AG09309 (cell line): ENCODE measurements at places on chromosomes 13 and 19.

- DNase-seq: no peak
Measured at GRCh38 chr13:113029487-113030258, 60.7 kb downstream of the MCF2L start.

DNA sequence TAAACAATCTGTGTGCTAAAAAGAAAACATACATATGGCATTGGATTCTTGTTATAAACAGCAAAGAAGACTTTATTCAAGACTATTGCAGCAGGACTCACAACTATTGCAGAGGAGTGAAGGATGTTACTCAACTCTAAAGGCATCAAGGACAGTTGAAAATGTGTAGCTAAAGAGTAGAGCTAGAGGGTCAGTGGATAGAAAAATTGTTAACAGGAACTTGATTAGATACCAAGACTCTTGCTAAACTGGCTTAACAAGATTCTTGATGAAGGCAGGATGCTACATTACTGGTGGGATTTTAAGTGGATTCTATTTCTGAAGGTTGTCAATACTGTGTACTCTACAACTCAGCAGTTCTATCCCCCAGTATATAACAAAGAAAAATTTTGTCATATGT is 1183.3 kb downstream of the SLITRK1 start:
- no peak for DNase-seq

DNA sequence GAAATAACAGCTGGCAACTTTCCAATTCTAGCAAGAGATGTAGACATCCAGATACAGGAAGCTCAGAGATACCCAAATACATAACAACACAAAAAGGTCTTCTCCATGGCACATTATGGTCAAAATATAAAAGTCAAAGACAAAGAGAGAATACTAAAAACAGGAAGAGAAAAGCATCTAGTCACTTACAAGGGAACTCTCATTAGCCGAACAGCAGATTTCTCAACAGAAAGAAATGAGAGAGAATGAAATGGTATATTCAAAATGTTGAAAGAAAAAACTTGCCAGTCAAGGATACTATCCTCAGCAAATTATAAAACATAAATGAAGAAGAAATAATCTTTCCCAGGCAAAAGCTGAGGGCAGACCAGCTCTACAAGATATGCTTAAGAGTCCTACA is 12.4 kb downstream of the ZNF780A start:
- DNase-seq: no peak

DNA sequence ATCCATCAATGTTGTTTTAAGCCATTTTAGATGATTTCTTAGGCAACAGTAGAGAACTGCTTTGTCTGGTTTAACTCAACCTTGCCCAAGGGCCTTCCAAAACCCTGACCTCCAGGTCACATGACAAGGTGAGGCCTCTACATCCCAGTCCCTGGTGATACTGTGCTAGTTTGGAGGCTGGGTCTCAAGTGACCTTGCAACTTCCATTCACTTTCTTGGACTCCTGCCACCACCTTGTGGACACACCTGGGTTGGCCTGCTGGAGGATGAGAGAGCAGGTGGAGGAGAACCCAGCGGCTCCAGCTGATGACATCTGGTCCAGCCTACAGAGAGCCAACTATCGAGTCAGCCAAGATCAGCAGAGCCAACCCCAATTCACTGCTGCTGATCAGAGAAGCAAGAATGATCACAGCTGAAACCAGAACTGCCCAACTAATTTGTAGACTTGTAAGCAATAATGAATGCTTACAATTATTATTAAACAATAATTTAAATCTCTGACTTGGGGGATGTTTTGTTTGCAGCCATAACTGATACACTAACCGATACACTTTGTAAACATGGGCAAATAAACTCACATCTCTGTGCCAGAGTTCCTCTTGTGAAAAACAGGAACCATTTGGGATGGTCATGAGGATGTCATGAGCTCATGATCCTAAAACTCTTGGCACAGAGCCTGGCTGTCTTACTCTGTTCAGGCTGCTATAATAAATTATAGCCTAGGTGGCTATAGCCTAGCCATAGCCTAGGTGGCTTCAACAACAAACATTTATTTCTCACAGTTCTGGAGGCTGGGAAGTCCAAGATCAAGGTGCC is 11.5 kb downstream of the FAM187B start:
- no peak for DNase-seq

DNA sequence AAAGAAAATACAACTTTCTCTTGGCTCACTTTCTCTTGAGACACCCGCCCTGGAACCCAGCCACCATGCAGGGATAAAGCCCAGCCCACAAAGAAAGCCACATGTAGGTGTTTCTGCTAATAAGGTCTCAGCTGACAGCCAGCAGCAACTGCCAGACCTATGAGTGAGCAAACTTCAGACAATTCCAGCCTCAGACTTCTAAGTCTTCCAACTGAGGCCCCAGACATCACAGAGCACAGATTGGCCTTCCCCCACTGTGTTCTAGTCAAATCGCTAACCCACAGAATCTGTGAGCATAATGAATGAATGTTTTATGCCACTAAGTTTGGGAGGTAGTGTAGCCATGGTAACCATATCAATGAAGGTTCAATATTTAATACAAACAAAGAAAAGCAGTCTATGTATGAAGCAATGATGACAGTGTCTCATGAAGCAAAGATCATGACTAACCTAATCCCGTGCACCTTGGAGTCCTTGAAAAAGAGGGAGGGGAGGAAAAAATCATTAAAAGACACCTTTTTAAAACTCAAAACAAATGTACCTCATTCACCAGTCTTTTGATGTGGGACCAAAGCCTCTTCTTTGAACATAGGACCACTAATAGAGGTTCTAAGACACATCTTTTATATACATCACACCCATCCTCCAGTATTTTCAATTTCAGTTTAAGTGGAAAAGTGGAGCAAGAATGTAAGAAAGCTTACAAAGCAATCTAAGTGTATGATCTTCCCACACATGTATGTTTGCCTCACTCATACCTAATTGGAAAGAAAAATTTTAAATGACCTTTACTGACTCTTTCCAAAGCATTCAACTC is 6.2 kb downstream of the MRPS31 start:
- DNase-seq: no peak

DNA sequence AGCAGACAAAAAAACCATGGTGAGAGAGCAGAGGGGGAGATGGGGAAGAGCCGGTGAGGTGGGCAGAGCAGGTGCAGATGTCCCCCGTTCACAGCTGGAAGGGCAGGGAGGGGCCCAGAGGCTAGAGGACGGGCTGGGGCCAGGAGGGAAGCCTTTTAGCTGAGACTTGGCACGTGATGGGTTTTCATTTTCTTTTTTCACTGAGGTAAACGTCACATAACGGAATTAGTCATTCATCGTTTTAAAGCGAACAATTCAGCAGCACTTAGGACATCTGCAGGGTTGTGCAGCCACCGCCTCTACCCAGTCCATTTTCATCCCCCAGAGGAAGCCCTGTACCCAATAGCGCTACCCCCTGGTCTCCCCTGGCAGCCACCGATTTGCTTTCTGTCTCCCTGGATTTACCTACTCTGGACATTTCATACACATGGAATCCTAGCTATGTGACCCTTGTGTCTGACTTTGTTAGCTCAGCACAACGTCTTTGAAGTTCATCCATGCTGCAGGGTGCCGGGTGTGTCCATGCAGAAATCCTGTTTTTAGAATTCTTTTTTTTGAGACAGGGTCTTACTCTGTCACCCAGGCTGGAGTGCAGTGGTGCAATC is 16.0 kb upstream of the EMC10 start:
- no peak for DNase-seq

DNA sequence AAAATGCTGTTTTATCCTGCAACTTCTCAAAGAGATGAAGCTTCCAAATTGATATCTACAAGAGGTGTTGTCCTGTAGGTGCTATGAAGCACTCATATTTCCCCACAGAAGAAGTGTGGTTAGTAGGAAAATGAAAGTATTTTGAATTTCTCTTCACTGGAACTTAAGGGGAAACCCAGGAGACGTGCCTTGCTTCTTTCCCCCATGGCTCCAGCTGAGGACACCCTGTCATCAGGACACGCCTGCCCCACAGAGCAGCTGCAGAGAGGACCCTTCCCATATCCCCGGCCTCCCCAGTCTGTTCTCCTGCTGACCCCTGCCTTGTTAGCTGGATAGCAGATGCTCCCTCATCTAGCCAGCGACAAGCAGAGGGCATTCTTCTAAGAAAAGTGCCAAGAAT is 371.3 kb downstream of the COG6 start:
- DNase-seq: no peak

- DNase-seq: peak; percentile 16
Measured at GRCh38 chr19:41597600-41598041, 21.7 kb downstream of the CEACAM21 start.

DNA sequence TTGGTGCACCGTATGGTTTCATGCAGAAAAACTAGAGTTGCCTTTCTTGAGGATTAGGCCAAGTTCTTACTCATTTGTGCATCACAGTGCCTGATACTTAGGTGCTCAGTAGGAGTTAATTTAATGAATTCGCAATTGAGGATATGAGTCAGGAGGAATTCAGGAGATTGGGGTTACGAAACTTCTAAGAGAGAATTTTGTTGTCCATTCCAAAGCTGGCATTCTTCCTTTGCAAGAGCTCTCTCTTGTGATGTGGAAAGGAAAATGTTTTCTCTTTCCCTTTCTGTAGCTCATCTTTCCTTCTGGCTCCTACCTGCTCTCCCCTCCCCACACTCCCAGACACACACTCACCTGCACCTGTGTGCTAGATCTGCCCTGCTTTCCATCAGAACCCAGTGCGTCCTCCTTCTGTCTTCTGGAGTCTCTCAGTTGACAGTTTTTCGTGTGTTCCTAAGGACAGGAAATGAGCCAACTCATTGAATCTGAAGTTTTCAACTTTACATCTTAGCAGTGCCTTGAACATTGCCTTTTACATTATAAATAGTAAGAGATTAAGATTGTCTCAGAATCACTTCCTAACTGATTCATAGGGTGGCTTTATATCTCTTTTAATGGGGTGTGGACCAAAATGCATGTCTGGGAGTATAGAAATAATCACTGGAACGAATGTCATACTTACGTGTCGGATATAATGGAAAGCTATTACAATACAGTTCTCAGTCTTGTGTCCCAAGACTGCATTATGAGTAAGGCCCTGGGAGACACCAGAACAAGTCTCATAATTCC is 19.7 kb upstream of the ERCC5 start:
- DNase-seq: peak; percentile 83

- no peak for DNase-seq
Measured at GRCh38 chr13:93753639-93754038, 527.0 kb downstream of the GPC6 start.
